ENCODE measurements at places on chromosomes 12 and 14. TPM values are rescaled to one million over a fixed set of nuclear protein-coding genes. Genes with fewer than 3 reads are reported as not detected.

DPPA3 gene
- not detected for total RNA-seq

ALX1 gene
- 0.64 TPM for total RNA-seq

RNU4-1 gene
- total RNA-seq, result under 0.01 TPM

CTSG gene
- not detected for total RNA-seq

CIDEB gene
- 1.3 TPM for total RNA-seq

SCNN1A gene
- total RNA-seq, result under 0.01 TPM

MFAP5 gene
- 4.8 TPM for total RNA-seq

MSRB3 gene
- 89.2 TPM for total RNA-seq

RIPK3 gene
- total RNA-seq, result 0.32 TPM

KLHL33 gene
- 0.43 TPM for total RNA-seq

SERPINA10 gene
- total RNA-seq, result not detected

GDF3 gene
- not detected for total RNA-seq

GNB3 gene
- total RNA-seq, result 3.9 TPM

KCNMB4 gene
- total RNA-seq, result 4.2 TPM

MYO1H gene
- not detected for total RNA-seq

SLCO1C1 gene
- 0.32 TPM for total RNA-seq

CLEC7A gene
- total RNA-seq, result under 0.01 TPM

CCDC197 gene
- not detected for total RNA-seq

INHBC gene
- total RNA-seq, result not detected

SLC16A7 gene
- total RNA-seq, result 31.2 TPM

REP15 gene
- total RNA-seq, result 1.3 TPM

IL31 gene
- not detected for total RNA-seq

PKP2 gene
- 9.5 TPM for total RNA-seq

Data from fibroblast of villous mesenchyme (primary cell).